Nucleus accumbens (tissue), 56 donors: ENCODE measurements at places on chromosomes 1 and 21.

DNA sequence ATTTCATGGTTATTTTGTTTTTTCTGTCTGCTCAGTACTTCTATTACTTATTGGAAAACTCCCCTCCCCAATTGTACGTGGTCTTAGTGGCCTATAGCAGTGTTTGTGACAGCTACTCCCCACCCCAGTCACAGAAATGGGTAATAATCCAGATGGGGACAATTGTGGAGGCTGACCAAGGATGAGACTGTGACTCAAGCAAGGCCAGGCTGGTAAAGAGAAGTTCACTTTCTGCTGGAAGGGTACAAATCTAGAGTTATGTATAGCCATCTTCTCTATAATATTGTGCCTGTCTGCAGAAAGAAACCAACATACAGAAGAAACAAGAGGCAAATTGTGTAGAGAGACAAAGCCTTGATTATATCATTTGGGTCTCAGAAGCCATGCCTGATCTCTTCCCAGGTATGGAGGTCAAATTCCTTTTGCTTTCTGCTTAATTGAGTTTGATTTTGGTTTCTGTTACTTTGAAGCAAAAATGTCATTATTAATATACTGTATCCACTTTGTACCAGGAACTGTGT is 270.4 kb downstream of the HLX start:
- no peak for DNase-seq

- no peak for DNase-seq
These were observed 67.1 kb downstream of the BCAR3 start for GRCh38 chr1:93614541-93614940.

GRCh38 chr1:64162151-64162550 is 41.3 kb upstream of the UBE2U start:
- no peak for DNase-seq

DNA sequence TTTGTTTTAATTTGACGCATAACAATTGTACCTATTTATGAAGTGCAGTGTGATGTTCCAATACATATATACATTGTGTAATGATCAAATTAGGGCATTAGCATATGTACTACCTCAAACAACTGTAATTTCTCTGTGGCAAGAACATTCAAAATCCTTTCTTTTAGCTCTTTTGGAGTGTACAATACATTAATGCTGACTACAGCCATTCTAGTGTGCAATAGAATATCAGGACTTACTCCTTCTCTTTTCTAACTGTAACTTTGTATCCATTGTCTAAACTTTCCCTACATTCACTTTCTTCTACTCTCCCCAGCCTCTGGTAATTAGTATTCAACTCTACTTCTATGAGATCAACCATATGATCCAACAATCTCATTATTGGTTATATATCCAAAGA is 1177.4 kb downstream of the KCNT2 start:
- DNase-seq, result no peak

DNA sequence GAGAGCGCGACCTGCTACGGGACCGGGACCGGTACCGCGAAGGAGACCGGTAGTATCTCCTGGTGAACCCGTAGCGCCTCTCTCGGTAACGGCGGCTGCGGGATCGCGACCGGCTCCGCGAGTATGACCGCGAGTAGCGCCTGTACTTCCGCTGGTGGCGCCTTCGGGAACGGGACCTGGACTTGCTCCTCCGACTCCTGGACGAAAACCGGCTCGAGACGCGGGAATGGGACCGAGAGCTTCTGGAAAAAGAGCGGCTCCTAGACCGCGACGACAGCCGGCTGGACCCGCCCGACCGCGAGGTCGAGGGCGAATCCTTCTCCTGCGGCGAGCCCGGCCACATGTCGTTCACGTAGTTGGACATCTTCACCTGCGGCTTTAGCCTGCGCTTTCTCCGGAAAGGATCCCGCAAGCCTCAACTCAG is 642 bp downstream of the RSRP1 start:
- no peak for DNase-seq

DNA sequence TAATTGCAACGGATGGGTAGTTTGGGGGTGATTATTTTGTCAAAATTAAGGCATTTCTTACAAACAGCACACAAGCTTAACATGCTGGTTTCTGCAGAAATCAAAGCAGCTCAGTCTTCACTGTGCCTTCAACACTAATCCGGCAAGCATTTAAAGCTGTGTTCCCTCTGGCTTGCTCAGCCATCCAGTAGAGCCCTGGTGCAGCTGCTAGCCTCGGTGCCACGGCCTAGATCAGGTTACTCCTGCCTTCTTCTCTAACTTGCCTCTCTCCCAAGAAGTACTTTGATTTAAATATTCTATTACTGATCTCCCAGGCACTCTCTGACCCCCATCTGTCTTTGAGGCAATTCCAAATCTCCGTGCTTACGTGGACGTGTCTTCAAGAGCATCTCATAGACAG is 85.6 kb downstream of the GREM2 start:
- DNase-seq, result no peak

GRCh38 chr21:45935628-45936027 is 45.9 kb upstream of the COL6A1 start:
- DNase-seq, result no peak

DNA sequence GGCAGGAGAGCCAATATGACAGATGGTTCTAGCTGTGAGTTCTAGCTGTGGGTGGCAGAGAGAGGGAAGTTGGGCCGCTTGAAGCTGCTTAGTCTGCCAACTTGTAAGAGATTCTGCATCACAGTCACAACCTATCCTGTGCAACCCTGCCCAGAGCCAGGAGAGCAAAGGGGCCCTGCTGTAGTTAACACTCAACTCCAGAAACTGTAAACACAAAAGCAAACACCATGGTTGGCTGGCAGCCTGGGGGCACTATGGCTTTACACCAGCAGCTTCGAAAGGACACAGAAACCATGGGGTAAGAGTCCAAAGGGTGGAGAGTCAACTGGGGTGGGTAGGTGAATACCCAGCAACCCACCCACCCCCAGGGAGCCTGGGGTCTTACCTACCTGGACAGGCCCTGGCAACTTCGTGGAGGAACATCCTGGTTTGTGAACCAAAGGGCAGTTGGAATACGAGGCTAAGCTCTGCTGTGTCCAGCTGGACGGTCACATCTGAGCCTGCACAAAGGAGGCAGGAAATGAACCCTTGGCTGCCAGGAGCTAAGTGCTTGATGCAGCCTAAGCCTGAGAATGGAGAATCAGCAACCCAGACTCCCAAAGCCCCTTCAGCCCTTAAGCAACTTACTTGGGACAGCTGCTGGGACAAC is 6.4 kb downstream of the INPP5B start:
- DNase-seq, result no peak

DNA sequence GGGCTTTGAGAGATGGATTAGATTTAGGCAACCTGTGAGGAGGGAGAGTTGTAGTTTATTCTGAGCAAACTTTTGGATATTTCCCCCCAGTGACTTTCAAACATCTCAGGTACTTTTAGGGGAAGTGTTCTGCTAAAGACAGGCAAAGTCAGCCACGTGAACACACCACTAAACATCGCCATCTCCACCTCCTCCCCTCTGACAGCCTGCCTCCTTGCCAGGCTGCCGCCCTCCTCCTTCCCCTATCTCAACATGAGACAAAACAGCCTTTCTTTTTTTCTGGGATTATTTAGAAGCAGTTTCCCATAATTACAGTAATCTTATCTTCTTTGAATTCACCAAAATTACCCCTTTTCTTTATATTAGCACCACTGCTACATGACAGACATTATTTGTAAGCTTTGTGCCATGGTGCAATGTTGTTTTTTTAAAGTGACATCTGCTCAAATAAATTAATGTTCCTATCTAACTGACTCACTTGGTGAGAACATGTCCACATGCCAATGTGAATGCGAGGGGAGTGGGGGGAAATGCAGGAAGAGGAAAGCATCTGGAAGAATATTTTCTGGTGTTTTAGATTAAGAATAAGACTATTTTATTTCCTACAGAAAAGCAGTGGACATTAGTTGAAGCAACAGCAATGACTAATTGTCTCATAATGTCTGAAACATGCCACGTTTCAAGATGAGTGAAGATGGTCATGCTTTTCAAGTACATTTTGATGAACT is 147.8 kb upstream of the ATP1B1 start:
- DNase-seq, result no peak

DNA sequence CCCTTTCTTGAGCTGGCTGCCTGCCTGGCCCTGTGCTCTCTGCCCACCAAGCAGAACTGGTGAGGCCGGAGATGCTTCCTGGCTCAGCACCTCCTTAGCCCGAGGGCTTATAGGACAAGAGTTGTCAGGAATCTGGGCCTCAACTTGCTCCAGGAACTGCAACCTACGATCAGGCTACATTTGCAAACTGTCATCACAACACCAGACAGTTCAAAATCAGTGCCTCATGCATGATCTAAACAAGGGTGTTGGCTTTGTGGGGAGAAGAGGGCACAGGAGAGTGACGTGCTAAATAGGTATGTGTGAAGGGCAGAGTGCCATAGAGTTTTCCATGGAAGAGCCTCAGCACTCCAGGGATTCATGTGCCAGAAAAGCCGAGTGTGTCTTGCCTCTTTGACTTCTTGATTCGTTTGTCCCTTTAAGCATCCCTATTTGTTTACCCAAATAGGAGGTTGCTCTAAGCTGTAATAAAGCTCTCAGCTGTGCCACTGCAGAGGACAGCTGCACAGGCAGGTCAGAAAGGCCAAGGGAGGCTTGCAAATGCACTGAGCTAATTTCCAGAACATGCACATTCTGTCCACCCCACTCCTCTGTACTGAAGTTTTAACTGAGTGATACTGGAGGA is 30.2 kb upstream of the NEK2 start:
- DNase-seq, result no peak

GRCh38 chr21:26717146-26717739 is 128.0 kb downstream of the ADAMTS1 start:
- no peak for DNase-seq

DNA sequence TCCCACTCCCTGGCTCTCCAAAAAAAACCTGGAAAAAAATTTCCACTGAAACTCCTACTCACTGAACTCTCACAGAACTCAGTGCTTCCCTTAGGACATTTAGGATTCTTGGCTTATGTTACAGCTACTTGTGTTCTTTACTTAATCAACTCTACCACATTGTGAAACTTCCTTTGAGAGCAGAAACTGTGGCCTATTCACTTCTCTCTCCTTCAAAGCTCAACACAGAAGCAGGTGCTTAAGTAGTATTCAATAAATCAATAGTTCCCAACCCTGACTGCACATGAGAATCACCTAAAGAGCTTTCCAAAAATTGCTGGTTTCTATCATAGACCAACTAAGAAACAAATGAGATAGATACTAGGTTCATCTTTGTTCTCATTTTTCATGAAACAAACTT is 67.9 kb upstream of the DMRTA2 start:
- DNase-seq, result no peak

- no peak for DNase-seq
These were observed 211.2 kb upstream of the PTBP2 start for GRCh38 chr1:96510391-96510790.

- DNase-seq, result no peak
These were observed 53.2 kb upstream of the RAVER2 start for GRCh38 chr1:64691626-64692025.

DNA sequence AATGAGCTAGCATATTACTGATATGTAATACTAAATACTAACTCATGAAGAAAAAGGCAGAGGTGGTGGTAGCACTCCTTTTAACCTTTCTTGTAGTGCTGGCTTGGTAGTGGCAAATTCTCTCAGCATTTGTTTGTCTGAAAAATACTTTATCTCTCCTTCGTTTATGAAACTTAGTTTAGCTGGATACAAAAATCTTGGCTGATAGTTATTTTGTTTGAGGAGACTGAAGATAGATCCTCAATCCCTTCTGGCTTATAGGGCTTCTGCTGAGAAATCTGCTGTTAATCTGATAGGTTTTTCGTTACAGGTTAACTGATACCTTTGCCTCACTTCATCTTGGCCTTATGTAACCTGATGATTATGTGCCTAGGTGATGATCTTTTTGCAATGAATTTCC is 87.8 kb downstream of the LYPLAL1 start:
- no peak for DNase-seq

GRCh38 chr1:37883671-37884070 is 24.3 kb upstream of the MTF1 start:
- no peak for DNase-seq
